ENCODE measurements at places on chromosomes 11 and 22.

DNA sequence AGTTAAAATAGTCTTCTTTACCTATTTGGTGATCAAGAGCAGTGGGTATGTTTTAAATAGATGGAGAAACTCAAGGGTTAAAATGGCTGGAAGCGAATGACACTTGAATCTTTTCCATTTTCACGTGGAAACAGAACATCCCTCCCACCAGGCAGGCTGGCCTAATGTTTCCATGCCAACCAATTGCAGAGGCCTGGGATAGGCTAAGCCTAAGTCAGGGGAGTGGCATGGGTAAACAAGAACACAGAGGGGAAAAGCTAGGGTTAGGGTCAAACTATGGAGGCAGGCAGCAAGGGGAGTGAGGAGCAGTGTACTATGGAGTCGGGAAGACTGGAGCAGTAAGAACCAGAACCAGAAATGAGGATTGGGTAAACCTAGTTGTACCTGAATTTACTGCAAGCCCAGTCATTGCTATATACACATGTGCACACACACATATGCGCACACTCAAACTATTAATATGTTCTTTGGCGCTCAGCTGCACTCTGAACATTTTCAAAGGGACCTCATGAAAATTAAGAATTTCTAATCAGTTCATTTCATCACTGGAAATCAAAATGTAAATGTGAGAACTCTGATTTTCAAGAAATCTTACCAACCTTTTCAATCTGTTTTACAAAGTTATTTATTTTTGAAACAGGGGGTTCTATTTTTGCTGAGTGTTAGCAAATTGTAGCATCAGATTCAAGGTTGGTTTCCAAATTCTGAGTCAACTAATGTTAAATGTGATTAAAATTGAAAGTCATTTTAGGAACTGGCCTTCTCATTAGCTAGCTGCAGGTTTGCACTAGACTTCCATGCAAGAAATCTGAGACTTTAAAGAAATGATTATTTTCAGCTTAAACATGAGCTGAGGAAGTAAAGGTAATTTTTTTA is 327.0 kb upstream of the CCDC90B start:
- DNase-seq = no peak

DNA sequence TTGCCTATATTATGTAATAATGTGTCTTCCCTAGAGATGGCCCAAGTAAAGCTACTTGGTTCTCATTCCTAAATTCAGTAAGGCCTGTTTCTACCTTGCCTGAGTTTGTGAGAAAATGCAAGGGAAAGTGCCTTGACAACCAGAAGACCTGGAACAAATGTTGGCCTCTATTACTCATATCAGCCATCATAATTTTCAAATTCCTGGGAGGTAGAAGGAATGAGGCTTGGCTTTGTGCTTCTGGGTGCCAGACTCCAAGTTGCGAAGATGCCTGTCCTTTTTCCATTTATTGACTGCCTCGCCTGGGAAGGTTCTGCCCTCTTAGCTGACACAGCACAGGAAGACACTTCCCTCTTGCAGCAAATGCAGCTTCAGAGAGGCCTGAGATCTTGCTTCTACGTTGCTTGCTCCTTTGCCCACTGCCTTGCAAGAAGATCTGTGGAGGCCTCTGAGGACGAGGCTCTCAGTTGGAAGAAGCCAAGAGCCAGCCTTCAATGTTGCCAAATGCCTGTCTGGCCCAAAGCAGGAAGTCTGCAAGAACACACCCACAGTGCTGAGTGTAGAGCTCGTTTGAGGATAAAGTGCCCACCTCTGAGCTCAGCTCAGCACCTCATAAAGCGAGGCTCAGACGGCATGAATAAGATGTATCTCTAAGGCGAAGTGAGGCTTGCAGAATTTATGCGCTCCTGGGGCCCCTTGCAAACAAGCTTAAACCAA is 120.1 kb downstream of the GALNT18 start:
- DNase-seq = no peak

GRCh38 chr11:114263513-114264170 is 32.6 kb upstream of the NNMT start:
- DNase-seq = no peak

- no peak for DNase-seq
These were observed 2.1 kb downstream of the KLHL35 start for GRCh38 chr11:75430714-75431532.

GRCh38 chr11:131408025-131408640 is 37.7 kb downstream of the NTM start:
- no peak for DNase-seq

DNA sequence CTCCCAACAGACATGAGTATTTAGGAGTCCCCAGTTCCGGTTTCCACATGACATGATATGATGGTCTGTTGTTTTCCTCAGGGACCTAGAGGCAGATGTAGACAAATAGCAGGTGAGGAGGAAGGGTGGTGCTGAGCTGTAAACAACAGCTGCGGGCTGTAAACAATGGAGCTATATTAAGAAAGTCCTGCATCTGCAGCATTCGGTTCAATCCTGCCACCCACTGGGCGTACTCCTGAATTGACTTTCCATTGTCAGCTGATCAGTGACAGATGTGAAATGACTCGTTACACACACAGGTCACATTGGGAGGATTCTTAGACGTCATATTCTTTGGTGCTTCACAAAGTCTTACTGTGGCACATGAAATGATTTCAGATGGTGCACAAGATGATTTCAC is 26.8 kb upstream of the RAG1 start:
- peak; percentile 33 for DNase-seq

DNA sequence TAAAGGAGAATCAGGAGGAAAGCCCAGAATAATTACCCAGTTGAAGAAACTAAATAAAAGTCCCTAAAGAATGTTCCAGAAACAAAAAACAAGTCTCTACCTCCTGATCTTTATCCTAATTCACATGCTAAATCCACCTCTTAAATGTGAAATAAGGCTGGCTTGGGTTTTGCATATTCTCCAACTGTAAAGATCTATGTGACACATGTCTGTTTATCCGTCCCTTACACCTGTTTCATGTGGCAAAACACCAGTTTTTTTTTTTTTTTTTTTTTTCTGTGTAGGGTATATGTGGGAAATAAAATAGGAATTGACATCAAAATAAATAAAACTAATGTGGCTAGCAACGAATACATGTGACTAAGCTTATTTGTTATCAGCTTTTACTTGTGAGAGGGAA is 70.5 kb downstream of the NARS2 start:
- no peak for DNase-seq

All from SHP77 (cell line).